GM18507 (cell line): ENCODE measurements at places on chromosomes 7 and 10.
A peak's percentile ranks its signal among the peaks of the same experiment; 100 is the strongest.

- no peak for DNase-seq
These were observed at the start of gene SEC31B for GRCh38 chr10:100519311-100520051. Gene SEC31B (minus strand): TSS chr10:100519861. CDS start chr10:100516952, 2,909 bp downstream.

DNA sequence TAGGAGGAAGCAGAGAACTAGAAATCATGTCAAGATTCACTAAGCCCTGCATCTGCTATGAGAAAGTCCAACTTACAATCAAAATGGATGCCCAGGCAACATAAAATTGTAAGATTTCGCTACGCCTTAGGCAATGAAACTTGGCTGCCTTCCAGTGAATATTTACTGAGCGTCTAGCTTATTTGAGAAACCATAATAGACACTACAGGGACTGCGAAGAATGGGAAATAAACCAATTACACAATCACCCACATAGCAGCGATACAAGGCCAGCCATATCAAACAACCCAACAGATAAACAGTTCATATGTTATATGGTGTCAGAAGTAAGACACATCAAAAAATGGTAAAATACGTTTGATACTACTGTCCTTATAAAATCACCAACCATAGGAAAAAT lies 545.0 kb upstream of the C7orf33 start:
- DNase-seq, result no peak

DNA sequence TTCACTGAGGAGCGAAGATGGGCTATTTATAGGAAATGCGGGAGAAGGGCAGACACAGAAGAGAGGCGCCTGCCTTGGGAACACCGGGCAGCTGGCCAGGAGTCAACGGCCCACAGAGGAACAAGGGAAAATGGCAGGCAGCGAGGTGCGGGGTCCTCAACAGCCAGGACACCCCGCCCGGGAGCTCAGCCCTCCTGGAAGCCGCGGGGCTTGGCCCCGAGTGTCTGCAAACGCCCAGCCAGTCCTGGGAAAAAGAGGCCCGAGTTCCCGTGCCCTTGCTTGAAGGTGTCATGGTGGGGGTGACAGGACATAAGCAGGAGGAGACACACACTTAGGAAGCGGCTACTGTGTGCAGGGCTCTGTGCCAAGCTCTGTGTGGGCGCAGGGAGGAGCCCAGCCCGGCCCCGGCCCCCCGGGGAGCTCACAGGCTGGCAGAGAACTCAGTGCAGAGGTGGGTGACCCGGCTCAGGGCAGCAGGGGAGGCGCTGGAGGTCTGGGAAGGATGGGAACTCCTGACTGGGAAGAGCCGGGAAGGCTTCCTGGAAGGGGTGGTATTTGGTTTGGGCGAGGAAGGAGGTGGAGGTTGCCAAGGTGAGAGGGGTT lies 79.9 kb downstream of the ELFN1 start:
- no peak for DNase-seq

GRCh38 chr7:3321745-3322144 lies 20.7 kb downstream of the SDK1 start:
- DNase-seq, result no peak

DNA sequence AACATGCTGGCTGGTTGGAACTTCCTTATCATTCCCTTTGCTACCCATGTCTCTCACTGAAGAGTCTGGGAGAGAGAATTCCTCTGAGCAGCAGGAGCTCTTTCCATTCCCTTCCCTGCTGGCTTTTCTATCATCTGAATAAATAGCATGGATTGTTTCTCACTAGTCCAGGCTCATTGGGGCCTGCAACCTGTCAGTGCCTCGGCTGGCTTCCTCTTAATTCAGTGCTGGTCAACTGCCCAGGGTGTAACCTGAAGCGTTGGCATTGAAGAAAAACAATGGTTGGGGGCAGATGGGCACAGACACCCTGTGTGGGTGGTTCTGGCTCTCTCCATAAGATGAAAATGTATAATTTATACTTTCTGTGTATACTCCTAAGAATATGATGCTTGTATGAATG lies 155.6 kb downstream of the ANLN start:
- DNase-seq, result no peak

DNA sequence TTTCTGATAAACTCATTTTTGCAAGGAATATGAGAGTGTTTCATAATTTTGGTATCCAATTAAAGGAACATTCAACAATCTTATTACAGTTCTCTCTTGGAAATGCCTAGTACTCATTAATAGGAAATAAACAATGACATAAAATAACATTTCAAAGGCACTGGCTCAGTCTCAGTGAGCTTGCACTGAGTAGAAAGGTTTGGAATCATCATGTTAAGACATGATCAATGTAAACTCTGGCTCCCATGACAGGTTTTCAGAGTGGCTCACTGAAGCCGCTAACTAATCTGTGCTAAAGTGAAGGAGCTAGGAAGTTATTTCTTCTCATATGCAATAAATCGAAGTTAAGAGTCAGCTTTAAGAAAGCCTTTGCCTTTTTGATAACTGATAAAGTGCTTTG lies 203.3 kb upstream of the HGF start:
- no peak for DNase-seq

GRCh38 chr7:95715274-95715673 lies 57.1 kb upstream of the DYNC1I1 start:
- DNase-seq, result no peak

DNA sequence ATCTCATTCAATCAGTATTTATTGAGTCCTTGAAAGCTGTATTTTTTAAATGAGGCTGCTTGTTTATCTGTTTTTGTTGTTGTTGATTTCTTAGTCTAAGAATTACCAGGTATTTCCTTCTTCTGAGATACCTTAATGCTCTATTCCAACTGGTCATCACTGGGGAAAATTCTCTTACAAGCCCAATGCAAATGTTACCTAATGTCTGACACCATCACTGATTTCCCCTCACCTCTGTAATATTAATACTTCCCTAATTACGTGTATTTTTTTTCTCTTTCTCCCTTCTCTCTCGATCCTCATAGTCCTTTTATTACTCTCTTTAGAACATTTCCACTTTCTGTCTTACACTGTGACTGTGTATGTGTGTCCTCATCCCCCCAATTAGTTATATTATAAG lies 13.9 kb downstream of the HDAC9 start:
- DNase-seq, result no peak

- no peak for DNase-seq
These were observed 345.6 kb upstream of the LRGUK start for GRCh38 chr7:133781486-133782090.

GRCh38 chr10:131934769-131935168 lies 34.0 kb downstream of the PPP2R2D start:
- DNase-seq, result no peak

DNA sequence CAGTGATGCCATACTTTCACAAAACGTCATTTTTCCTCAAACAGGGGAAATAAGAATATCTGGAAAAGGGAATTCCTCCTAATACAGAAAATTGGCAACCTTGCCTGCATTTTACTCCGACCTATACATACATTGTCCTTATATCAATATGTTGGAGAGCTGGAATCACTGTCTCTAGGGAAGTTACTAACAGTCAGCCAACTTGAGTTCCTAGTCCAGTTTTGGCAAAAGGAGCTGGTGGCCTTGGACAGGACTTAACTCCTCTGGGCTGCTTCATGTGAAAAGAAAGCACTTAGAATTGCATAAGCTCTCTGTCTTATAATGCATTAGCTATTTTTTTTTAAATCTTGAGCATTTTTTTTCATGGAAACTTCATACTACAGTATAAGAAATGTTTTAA lies 174.2 kb upstream of the HGF start:
- DNase-seq, result no peak

DNA sequence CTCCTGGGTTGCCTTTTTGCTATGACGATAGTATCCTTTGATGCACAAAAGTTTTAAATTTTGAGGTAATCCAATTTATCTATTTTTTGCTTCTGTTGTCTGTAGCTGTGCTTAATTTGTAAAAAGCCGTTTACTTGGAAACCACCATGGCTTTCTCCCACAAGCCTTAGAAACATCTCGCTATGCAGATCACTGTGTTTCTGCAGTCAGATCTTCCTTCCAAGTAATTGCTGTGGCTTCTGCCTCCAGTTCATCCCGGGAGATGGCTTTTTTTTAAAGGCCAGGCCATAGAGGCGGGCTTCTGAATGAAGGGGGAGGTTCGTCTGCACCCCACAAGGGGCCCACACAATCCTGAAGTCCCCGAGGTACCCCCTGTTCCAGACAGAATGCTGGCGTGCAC lies 48.3 kb upstream of the OCM2 start:
- no peak for DNase-seq

GRCh38 chr7:65827366-65827765 lies 45.5 kb upstream of the VKORC1L1 start:
- DNase-seq, result no peak

- DNase-seq, result no peak
These were observed 5.3 kb upstream of the ZNRF2 start for GRCh38 chr7:30278849-30279652.

DNA sequence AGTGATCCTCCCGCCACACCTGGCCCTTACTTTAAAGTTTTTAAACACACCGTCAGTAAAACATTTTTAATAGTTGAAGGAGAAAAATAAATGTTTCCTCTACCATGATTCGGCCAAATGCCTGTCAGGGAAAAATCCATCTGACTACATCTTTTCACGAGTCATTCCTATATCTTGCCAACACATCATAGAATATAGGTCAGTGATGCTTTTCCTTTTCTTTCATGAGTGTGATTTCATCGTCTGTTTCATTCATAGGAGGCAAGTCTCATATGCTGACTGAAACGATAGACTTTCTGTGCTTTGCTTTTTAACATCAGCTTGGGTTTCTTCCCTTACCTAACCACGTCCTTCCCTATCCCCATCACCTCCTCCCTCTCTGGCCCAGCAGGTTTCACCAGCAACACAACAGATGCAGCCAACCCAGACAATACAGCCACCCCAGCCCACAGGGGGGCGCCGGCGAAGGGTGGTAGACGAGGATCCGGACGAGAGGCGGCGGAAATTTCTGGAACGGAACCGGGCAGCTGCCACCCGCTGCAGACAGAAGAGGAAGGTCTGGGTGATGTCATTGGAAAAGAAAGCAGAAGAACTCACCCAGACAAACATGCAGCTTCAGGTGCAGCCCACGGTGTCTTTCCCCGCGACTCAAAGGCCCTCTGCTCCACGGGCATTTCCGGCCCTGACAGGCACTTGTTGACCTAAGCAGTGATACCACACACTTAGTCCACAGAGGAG lies 149.2 kb downstream of the TRIL start:
- peak; percentile 22 for DNase-seq

GRCh38 chr10:5534051-5534821 lies 9.5 kb downstream of the CALML3 start:
- no peak for DNase-seq

DNA sequence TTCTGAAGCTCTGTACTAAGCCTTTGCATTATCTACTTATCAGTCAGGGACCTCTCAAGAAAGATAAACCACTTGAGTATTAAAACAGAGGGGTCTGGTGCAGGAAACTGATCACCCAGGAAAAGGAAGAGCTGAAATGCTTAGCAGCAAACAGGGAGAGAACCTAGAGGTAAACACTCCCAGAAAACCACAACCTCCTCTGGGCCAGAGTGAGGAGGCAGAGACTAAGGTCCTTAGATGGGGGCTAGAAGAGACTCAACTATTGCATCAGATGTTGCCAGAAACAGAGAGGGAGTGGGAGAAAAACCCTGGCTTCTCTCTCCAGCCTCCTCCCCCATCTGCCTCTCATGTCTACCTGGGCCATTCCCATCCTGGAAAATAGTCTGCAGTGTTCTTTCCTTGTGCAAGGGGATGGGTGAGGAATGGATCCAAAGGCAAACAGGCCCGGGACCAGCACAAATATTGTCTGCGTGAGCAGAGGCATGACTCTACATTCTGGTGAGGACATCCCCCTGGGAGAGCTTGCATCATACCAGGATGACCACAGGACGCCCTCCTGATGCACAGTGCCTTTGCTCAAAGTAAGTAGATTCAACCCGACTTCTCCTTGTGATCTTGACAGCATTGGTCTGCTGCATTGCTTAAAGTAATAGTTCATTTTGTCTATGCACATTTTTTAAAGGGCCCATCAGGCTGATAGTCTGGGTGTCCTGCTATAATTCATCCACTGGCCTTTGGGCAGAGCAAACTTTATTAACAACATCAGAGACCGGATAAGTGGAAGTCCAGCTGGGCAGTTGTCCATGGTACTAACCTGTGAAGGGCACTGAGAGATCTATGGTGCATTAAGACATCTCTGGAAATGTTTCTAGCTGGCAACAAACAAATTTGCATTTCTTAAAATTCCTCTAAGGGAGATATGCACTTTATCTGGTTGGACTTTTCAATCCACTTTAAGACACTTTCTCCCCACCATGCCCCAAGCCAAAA lies 22.4 kb upstream of the ODAD2 start:
- no peak for DNase-seq

- no peak for DNase-seq
These were observed 10.2 kb downstream of the LMOD2 start for GRCh38 chr7:123665896-123666295.

- no peak for DNase-seq
These were observed 576.7 kb upstream of the POT1 start for GRCh38 chr7:125506331-125506730.

DNA sequence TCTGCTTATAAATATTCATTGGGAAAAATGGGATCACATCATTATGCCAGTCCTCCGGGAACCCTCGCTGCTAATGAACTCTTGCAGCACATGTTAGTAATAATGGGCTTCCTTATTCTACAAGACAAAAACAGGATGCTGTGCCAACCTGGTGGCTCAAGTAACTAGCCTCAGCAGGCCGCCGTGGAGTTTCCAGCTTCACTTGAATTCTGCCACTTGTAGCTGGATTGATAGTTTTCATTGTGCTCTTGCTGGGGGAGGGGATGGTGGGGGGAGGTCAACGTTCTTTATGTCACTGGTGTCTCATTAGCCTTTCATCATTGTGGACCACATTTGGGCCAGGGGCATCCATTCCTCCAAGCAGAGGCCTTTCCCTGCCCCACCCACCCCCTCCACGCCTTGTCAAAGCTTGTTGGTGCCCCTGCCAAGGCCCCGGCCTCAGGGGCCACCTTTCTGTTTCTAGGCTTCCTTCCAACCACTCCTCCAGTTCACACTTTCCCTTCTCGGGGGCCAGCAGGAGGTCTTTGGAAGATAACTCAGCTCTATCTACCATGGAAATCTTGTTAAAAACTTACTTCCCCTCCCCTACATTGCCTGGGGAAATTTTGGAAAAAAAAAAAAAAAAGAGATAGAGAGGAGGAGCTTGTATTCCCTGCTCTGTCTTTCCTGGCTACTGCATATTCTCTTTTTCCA lies 153.9 kb downstream of the BMPER start:
- DNase-seq, result no peak

- no peak for DNase-seq
These were observed 94.9 kb upstream of the MGMT start for GRCh38 chr10:129372172-129372571.

- no peak for DNase-seq
These were observed 90.6 kb downstream of the MTPN start for GRCh38 chr7:135886345-135887132.

DNA sequence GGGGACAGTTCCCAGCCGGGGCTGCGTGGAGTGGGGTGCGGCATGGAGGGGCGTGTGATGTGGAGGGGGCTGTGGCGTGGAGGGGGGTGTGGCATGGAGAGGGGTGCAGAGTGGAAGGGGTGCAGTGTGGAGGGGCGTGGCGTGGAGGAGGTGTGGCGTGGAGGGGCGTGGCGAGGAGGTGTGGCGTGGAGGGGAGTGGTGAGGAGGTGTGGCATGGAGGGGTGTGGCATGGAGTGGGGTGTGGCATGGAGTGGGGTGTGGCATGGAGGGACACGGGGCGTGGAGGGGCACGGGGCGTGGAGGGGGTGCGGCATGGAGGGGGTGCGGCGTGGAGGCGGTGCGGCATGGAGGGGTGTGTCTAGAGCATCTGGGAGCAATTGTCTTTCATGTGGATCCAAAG lies 33.6 kb downstream of the NKX6-2 start:
- no peak for DNase-seq
